Stomach (tissue), 19 donors: ENCODE measurements at places on chromosomes 6 and 20. TPM values are rescaled to one million over a fixed set of nuclear protein-coding genes. Genes with fewer than 3 reads are reported as not detected.

Gene GSTA4
- total RNA-seq = 62.4 TPM

Gene POLR1C
- total RNA-seq = 16.9 TPM

Gene SCUBE3
- 0.29 TPM for total RNA-seq

Gene DZANK1
- 2.2 TPM for total RNA-seq

Gene FOXS1
- total RNA-seq = 1.1 TPM

Gene ANGPT4
- 1.8 TPM for total RNA-seq

Gene HLA-DRB5
- total RNA-seq = 39.1 TPM

Gene PAX1
- total RNA-seq = not detected

Gene TRIM31
- total RNA-seq = not detected

Gene NELFCD
- 59.5 TPM for total RNA-seq

Gene MLN
- total RNA-seq = not detected

Gene COL11A2
- total RNA-seq = not detected

Gene SLC35D3
- not detected for total RNA-seq

Gene MEA1
- 11.3 TPM for total RNA-seq

Gene ERVFRD-1
- 1.2 TPM for total RNA-seq

Gene PDE7B
- total RNA-seq = 4.9 TPM

Gene COL9A3
- 2.3 TPM for total RNA-seq

Gene CNR1
- total RNA-seq = 12.8 TPM

Gene RBPJL
- not detected for total RNA-seq

Gene SLC17A3
- not detected for total RNA-seq

Gene DEFB114
- not detected for total RNA-seq

Gene MCCD1
- not detected for total RNA-seq

Gene LY86
- total RNA-seq = 3.3 TPM

Gene CLVS2
- total RNA-seq = not detected

Gene DCDC2
- 2.2 TPM for total RNA-seq

Gene SLC13A3
- total RNA-seq = 3.8 TPM

Gene MANEA
- total RNA-seq = 1.2 TPM

Gene GLP1R
- total RNA-seq = not detected

Gene HLA-G
- not detected for total RNA-seq

Gene NRM
- 1.7 TPM for total RNA-seq

Gene NUS1
- total RNA-seq = 12.7 TPM

Gene PBOV1
- not detected for total RNA-seq

Gene DUSP15
- not detected for total RNA-seq

Gene RIMS1
- 15.8 TPM for total RNA-seq

Gene PRR18
- total RNA-seq = not detected

Gene C6orf62
- total RNA-seq = 87.1 TPM

Gene TFAP2B
- not detected for total RNA-seq

Gene TNF
- total RNA-seq = not detected

Gene PTK7
- 25.9 TPM for total RNA-seq

Gene FOXA2
- 62.0 TPM for total RNA-seq

Gene RSPO3
- 2.0 TPM for total RNA-seq

Gene SOBP
- 9.4 TPM for total RNA-seq
